ENCODE measurements at places on chromosomes 1 and 21.

GRCh38 chr1:117128323-117129079 is 7.0 kb upstream of the TRIM45 start:
- peak; percentile 79 for DNase-seq

DNA sequence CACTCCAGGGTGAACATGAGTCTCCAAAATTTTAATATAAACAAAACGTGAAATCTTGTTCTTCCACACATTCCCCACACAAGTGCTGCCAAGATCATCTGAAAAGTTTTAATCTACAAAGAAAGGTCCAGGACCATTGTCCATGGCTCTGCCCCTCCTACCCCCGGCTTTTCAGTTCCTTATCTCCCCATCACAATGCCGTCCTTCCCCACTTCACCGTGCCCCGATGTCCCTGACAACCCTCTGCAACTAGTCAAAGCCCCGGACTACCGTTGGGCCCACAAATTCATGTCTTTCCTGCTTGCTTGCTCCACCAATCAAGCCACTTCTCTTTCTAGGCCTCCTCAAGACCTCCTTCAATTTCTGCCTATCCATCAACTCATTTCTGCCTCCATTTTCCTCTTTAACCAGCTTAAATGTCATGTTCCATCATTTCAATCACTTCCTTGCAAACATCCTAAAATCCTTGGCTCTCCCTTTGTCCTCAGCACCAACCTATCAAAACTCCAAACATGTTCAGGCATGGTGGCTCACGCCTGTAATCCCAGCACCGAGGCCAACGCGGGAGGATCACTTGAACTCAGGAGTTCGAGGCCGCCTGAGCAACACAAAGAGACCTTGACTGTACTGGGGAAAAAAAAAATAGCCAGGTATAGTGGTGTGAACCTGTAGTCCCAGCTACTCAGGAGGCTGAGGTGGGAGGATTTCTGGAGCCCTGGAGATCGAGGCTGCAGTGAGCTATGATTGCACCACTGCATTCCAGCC is 14.0 kb upstream of the BMP8B start:
- no peak for DNase-seq

GRCh38 chr1:185348985-185349384 is 31.9 kb upstream of the IVNS1ABP start:
- no peak for DNase-seq

- no peak for DNase-seq
These were observed 11.8 kb upstream of the SDHB start for GRCh38 chr1:17065666-17066065.

DNA sequence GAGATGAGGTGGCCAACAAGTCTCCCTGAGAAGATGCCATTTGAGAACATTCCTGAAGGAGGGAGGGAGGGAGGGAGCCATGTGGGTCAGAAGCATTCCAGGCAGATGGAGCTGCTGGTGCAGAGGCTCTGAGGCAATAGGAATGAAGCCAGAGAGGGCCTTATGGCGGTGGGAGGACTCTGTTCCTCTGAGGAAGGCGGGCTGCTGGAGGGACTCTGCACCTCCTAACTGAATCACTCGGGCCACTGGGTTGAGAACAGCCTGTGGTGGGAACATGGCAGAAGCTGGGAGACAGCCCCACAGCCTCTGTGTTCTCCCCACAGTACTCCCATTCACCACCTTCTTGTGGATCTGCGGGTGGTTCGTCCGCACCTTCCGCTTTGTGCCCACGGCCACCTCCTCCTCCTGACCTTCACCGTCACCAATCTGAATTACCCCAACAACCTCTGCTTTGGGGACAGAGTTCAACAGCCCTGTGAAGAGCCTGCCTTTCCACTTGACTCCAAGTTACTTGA is 2.4 kb upstream of the TMEM125 start:
- DNase-seq: peak; percentile 76

GRCh38 chr1:82398357-82398756 is 597.6 kb downstream of the ADGRL2 start:
- DNase-seq: no peak

DNA sequence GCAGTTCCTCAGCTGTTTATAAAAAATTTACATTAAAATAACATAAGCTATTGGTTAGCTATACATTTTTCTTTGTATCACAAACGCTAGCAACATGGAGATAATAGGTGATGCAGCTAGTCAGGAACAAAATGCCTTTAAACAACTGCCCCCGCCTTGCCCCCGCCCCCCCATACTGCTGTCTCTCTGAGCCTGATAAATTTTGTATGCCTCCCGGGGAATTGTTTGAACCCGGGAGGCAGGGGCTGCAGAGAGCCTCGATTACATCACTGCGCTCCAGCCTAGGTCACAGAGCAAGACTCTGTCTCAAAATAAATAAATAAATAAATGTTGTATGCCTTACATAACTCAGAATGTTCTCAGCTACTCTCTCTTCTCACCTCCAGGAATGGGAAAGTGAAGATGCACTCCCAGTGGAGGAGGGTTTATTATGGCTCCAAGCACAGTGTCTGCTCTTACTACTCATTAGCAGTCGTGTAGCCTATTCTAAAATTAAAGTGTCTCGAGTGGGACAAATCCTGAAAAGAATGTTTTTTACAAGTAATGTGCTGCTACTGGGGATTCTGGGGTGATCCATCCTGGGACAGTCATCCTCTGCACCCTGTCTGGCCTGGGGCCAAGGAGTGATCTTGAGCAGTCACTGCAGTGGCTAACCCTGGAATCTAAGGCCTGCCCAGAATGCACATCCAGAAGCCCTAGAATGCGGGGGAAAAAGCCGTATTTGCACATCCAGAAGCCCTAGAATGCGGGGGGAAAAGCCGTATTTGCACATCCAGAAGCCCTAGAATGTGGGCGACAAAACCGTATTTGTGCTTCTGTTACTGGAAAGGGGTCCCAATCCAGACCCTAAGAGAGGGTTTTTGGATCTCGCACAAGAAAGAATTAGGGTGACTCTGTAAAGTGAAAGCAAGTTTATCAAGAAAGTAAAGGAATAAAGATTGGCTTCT is 39.4 kb upstream of the ZNF496 start:
- no peak for DNase-seq

- no peak for DNase-seq
These were observed 19.7 kb upstream of the PGD start for GRCh38 chr1:10379101-10379620.

DNA sequence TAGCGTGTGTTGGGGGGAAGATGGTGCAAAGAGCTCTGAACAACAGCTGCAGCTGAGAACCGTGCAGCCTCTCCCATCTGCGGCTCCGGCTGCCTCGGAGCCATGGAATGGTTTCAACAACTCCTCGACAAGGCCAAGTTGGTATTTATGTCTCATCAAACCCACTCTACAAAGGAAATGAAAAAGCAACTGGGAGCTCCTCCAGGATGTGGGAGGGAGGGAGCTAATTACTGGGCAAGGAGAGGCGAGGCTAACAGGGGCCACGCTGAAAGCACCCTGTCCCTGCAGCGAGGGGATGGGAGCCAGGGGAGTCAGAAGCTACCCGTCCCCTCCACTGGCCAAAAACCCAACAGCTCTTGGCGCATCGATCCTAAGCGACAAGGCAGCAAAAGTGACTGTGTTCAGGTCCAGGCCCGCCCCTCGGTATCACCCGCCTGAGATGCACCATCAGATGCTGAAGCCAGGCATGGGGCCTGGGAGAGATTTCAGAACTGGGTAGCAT is 63.1 kb downstream of the ACOT7 start:
- DNase-seq: no peak

GRCh38 chr1:56688522-56689026 is 43.5 kb downstream of the PRKAA2 start:
- DNase-seq: peak; percentile 65

DNA sequence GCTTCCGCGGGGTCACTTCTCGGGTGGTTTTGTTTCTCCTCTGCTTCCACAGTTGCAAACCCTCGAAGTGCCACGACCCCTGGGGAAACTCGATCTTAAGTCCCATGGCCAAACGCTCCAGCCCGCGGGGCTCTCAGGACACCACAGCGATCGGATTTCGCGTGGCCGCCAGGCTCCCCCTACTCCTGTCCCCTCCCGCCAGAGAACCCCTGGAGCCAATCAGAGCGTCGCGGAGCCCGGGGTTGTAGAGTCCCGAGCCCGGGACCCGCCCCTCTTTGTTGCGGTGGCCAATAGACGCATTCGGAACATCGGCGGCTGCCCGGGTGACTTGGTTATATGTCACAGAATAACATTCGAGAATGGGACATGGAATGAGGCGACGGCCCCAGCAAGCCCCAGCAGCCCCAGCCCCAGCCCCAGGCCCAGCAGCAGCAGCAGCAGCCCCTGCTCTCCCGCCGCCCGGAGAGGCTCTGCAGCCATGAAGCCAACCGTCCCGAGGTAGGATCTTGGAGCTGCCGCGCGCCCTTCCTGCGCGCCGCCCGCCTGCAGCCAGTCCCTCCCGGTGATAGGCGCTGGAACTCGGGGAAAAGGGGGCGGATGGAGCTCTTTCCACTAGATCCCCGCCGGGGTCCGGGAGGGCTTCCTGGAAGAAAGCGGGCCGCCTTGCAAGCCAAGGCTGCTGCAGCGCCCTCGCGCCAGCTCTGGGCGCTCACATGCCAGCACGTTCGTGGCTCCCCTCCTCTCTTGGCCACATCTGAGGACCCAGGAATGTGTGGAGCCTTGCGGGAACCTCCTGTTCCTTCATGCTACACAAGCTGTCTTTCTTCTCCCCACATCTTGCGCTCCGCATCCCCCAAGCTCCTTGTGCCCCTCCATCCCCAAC is at the start of gene VASH2:
Gene VASH2 (plus strand): TSS at position 299 of the 883 bp plus-strand sequence. CDS start 1,002 bp downstream, outside the sequence.
- DNase-seq: peak; percentile 70

- DNase-seq: no peak
These were observed 7.7 kb upstream of the SDC3 start for GRCh38 chr1:30916296-30916695.

- DNase-seq: peak; percentile 89
These were observed 26.8 kb downstream of the IFI44 start for GRCh38 chr1:78676347-78676982.

All from choroid plexus epithelial cell (primary cell).